ENCODE measurements at places on chromosomes 2 and 18.

- DNase-seq = no peak
Observed at GRCh38 chr2:238743243-238744065, 104.4 kb upstream of the TWIST2 start.

GRCh38 chr2:14634489-14635390, 2.2 kb downstream of the LRATD1 start:
- no peak for DNase-seq

GRCh38 chr2:137969418-137969765, 5.1 kb downstream of the HNMT start:
- DNase-seq = no peak

GRCh38 chr18:5747678-5748077, 147.6 kb downstream of the TMEM200C start:
- DNase-seq = no peak

DNA sequence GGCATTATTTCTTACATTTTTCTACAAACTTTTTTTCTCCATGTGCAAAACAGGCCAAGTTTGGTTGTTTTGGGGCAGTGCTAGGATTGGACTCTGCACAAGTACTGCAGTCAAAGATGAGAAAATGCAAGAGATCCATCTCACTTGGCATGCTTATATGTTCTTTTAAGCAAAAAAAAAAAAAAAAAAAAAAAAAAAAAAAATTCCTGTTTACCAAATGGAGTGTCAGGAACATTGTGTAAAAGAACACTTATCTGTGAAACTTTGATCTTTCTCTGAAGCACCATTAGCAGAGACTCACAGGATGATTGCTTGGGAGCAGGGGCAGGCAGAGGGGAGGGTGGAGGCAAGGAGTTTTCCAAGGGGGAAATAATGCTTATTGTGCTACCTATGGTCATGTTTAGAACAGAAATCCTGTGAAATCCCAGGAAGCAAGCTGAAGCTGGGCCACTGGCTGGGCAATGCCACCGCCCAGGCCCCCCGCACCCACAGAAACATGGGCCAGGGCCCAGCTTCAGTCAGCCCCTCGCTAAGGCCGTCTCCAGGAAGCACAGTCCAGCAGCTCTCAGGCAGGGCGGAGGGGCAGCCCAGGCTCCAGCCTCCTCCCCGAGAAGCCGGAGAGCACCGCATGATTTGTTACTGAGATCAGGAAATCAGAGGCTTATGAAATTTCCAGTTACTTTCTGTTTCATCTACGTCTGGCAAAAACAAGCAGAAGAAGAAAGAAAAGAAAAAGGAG, 229.4 kb downstream of the ZNF516 start:
- DNase-seq = no peak

DNA sequence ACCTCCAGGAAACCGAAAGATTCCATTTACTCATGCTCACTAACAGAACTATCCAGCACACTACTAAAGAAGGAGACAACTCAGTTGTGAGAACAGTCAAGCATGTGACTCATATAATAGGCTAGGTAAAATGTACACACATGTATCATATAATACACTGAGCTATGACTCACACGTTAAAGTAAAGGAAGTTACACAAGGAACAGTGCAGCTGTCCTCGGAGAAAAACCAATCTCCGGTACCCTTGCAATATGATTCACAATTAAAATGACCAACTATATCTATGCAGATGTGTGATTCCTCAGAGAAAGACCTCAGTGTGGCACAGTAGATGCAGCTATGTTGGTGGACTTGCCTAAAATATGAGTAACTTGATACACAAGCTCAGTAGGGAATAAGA, 76.5 kb downstream of the STRN start:
- no peak for DNase-seq

- no peak for DNase-seq
Observed at GRCh38 chr2:225040856-225041206, 1.4 kb downstream of the DOCK10 start.

- no peak for DNase-seq
Observed at GRCh38 chr2:39606585-39606984, 59.1 kb upstream of the TMEM178A start.

DNA sequence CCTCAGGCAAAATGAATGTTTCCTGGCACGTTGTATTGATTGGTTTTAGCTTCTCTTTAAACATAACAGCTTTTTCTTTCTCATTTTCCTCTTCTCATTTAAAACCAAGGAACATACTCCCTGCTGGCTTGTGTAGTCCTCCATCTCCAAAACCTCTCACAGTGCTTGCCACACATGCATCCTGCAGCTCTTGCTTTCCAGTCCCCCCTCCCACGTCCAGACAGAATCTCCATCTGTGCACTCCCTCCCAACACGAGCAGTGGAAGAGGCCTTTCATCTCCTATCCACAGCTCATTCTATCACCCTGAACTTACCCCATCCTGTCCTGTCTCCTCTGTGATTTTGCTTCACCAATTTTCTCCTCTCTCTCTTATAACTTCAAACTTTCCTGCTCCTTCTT, 99.6 kb upstream of the THSD7B start:
- DNase-seq = no peak

DNA sequence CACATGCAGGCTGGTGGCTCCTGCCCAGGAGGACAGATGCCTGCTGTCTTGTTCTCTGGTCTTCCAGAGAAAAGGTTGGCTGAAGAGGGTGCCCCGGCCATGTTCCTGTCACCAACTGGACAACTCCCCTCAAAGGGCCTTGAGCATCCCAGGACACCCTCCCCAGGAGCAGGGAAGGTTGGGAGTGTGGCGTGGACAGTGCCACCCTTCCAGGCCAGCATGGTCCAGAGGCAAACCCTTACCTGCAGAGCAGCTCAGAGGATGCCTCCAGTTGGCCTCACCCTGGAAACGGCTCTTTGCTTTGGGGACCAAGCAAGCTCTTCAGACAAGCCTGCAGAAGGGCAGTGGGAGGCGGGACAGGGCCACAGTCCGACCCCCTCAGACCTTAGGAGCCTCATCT, 4.9 kb upstream of the GPC1 start:
- no peak for DNase-seq

DNA sequence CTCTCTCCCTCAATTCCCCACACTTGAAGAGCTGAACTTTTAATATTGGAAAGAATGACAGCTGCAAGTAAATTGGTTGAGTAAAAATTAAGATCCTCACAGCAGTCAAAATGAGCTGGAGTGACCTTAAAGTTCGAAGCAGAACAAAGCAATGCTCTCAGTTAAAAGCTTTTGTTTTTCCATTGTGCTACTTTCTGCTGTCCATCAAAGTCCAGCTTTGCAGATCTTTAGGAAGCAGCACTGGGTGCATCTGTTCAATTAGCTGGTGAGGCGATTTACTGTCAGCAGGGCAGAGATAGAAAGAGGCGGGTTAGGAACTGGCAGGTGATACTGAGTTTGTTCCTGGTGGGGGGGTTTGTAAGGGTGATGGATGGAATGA, 834.8 kb downstream of the CPS1 start:
- DNase-seq = no peak

- DNase-seq = no peak
Observed at GRCh38 chr2:45586600-45586999, 24.5 kb downstream of the SRBD1 start.

- no peak for DNase-seq
Observed at GRCh38 chr18:75531851-75532459, 104.5 kb upstream of the SMIM21 start.

DNA sequence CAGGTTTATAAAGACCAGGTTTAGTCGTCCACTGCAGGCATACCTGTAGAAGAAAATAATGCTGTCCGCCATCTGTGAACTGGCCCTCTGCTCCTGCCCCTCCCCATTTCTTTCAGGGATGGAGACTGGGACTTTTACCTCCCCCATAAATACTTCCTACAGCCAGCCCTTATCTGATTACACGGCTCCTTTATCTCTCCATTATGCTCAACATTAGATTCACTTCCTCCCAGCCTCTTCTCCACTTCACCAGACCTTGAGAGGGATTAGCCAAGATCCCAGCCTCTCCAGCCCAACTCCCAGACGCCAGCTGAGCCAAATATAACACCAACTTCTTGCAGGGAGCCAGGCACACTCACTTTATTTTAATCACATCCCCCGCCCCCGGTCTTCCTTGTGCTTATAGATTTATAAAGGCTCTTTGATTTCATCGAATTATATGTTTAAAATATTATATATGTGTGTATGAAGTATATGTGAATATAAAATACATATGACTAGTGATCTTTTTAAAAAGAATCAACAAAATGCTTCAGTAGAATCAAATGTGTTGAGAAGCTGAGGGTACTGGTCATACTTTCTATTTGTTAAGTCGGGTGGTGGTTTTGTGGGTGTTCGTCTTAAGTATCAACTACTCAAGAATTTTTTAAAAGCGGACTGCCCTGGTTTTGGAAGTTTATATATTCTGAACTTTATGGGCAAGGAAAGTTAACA, 81.0 kb downstream of the SPRED2 start:
- no peak for DNase-seq

DNA sequence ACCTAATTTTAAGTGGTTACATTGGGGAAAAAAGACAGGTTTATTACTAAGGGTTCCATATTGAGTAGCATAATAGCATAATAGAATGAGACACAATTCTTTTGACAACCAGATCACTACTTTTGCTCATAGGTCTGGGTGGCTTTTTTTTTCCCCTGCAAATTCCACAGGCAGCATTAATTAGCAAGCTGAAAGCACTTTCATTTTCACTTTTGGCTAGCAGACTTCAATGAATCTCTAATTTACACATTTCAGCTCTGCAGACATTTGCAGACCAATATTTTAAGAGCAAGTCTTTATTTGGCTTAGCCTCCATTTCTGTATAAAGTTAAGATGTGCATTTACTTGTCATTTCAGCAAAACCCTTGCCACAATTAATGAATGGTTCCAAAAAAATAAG, 185.5 kb downstream of the NOL4 start:
- DNase-seq = no peak

DNA sequence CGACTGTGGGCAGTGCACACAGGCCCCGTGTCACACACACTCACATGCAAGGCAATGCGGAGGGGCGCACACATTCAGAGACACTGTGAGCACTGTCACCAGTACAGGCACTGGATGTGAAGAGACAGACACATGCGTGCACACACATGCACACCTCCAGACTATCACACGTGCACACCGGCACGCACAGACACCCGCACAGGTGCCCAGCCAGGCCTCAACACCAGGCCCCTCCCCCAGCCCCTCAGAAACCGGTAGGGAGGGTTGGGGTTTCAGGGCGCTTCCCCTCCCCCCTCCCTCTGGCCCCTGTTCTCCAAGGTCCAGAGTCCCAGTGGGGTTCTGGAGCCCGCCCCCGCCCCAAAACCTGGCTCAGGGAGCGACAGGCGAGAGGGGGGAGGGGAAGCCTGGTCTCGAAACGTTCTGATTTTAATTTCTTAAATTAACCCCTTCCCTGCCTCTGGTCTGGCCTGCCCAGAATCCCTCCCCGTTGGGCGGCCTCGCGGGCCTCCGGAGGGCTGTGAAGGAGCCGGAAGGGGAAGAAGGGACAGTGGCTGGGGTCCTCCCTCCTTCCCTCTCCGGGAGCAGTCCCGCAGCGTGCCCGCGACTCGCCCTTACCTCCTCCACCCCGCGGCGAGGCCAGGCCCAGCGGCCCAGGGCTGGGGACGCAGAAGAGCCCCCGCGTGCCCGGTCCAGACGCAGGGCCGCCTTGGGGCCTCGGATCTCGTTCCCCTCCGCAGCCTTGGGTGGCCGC, 558 bp downstream of the FBXO41 start:
- no peak for DNase-seq

DNA sequence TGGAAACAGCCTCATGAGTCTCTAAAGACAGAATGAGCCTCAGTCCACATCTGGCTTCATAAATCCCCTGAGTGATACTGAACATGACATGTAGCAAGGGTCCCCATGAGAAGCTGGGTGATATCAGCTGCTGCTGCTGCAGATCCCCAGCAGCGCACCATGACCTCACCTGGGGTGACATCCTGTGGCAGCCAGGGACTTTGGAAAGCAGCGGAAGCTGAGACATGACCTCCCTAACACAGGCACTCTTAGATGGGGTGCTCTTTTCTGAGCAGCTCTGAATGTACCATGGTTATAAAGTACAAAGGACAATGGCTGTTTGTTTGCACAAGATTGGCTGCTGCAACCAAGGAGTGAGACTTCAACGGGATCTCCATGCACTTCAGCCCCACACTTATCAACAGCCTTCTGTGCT, 74.7 kb upstream of the TMEM200C start:
- DNase-seq = no peak

DNA sequence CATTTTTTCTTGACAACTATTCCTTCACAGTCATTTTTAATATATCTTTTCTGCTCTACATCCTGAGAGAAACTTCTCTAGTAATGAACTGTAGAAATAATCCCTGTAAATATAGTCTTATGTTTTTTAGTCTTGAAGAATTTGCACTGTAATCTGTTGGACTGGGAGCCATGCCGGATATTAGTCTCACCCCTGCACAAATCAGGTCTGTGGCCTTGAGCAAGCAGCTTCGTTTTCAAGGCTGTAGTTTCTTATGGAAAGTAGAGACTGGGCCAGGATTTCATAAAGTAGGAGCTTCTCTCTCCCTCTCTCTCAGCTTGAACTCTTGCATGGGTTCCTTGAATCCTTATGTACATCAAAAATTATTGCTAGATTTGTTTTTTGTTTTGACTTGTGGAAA, 8.7 kb downstream of the FARP2 start:
- DNase-seq = no peak

DNA sequence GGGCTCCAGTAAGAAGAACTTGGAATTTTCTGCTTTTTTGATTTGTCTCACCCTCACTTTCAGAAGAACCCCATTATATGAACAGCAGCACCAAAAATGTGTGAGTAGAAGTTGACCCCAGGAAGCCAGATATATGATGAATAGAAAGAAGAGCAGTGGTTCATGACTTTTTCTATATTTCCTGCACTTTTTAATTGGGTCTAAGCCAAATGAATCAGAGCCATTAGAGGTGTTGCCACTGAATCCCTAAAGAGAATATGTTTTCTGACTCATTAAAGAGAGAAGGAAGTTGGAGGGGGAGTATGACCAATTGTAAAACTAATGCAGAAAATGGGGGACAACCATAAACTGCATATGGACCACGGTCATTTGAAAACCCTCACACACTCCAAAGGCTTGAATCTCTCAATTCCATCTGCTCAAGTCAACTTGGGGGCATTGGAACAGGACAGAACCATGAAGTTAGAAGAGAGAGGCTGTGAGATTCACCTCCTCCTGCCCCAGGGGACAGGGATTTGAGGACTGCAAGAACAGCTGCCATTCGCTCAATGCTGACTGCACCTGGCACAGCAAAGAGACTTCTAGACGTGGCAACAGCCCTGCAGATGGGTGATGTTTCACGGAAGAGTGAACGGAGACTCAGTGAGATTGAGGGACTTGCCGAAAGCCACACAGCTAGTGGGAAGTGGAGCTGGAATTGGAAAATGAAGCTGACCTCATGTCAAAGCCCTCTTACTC, 3.0 kb downstream of the DAPL1 start:
- no peak for DNase-seq

- no peak for DNase-seq
Observed at GRCh38 chr2:196217116-196217515, 45.7 kb upstream of the STK17B start.

- no peak for DNase-seq
Observed at GRCh38 chr2:197072533-197072932, 146.0 kb upstream of the PGAP1 start.
